Bronchial epithelial cell (primary cell): ENCODE measurements at places on chromosomes 7 and 10.

DNA sequence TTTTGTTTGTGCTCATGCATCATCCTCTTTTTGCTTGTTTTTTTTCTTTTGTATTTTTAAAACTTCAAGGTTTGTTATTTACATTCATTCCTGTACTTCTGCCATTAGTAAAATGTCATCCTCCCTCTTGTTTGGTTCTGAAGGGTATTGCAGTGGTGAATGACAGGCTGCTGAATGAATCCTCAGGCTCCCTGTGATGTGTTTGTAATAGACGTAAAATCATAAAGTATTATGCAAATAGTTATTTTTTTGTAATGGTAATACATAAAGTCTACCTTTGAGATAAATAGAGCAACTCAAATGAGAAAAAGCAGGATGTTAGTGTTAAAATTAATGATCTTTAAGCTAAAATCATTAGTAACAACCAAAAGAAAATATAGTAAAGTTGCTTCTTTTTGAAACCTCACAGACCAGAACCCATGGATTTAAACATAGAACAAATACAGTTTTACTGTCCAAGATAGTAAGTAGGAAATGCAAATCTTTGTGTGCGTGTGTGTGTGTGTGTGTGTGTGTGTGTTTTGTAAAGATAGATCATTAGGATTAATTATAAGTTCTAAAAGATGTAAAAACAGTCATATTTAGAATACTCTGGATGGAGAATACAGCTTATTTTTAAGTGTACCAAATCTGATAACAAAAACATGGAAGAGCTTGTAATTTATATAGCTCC is 4.5 kb downstream of the GLCCI1 start:
- DNase-seq, result no peak

DNA sequence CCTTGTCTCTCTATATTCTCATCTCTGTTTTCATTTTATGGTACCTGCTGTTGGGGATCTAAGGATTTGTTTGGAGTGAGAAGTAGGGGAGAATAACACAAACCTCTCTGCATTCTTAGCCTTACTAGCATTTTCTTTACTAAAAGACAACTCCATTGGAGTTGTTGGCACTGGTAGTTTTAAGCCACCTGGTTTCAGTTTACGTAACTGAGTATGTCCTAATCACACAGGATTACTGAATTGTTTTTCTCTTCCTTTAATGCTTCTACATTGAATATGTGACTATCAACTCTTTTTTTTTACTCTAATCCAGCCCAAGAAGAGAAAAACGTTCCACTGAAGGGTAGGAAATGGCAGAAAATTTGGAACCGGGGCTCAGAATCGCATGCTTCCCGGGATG is 30.0 kb upstream of the TRIL start:
- DNase-seq, result peak; percentile 22

GRCh38 chr10:51607463-51607835 is 91.9 kb downstream of the CSTF2T start:
- DNase-seq, result no peak

- DNase-seq, result no peak
Measured at GRCh38 chr7:78476851-78477405, 678.4 kb downstream of the PHTF2 start.

GRCh38 chr7:74187915-74188675 is 13.9 kb downstream of the EIF4H start:
- DNase-seq, result no peak

GRCh38 chr10:59323036-59323459 is 39.3 kb downstream of the FAM13C start:
- no peak for DNase-seq

GRCh38 chr7:5211730-5212482 is 21.9 kb downstream of the WIPI2 start:
- no peak for DNase-seq

GRCh38 chr10:100828738-100829096 is 83.3 kb downstream of the PAX2 start:
- no peak for DNase-seq

- peak; percentile 2 for DNase-seq
Measured at GRCh38 chr7:69630292-69630691, 32.0 kb downstream of the AUTS2 start.

DNA sequence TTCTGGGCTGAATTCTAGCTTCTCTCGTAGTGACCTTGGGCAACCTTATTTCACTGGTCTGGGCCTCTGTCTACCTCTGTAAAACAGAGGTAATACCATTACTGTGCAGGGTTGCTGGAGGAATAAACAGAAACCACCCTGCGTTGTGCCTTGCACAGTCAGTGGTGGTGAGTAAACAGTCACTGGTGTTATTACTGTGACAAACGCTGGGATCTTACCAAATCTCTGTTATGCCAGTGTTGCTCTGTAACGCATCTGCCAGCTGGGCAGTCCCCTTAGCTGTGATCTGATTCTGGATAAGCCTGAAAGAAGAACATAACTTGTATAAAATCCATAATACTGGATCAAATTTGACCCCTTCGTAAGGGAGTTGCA is 49.4 kb downstream of the NOD1 start:
- no peak for DNase-seq

- DNase-seq, result no peak
Measured at GRCh38 chr7:135162382-135163001, 8.0 kb downstream of the CYREN start.

GRCh38 chr7:27947586-27948278 is 207.8 kb downstream of the TAX1BP1 start:
- DNase-seq, result no peak

DNA sequence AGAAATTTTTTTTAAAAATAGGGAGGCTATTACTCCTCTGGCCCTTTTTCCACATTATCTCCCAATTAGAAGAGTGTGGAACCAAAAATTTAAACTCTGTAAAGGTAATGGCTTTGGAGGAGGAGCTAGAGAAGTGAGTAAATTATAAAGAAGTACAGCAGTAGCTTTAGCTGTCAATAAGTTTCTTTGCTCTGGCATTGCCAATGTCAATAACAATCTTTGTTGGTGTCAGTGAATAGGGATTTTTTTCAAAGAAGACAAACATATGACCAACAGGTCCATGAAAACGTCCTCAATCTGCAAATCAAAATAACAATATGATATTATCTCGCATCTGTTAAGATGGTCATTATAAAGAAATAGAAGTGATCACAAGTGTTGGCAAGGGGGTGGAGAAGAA is 227.1 kb upstream of the MBL2 start:
- no peak for DNase-seq

DNA sequence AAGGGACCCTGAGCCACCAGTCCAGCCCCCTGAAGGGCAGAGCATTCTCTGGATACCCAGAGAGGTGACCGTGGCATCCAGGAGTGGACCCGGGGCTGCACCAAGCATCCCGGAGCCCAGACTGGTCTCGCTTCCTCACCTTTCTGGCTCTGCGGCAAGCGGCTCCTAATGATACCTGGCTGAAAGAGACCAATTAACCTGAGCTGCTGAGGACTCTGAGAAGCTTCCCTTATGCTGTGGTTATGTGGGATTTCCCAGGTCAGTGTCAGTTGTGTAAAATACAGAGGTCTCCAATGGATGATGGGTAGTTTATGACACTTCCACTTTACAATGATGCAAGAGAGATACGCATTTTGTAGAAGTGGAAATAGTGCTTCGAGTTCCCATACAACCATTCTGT is 51.5 kb downstream of the PFKFB3 start:
- no peak for DNase-seq

DNA sequence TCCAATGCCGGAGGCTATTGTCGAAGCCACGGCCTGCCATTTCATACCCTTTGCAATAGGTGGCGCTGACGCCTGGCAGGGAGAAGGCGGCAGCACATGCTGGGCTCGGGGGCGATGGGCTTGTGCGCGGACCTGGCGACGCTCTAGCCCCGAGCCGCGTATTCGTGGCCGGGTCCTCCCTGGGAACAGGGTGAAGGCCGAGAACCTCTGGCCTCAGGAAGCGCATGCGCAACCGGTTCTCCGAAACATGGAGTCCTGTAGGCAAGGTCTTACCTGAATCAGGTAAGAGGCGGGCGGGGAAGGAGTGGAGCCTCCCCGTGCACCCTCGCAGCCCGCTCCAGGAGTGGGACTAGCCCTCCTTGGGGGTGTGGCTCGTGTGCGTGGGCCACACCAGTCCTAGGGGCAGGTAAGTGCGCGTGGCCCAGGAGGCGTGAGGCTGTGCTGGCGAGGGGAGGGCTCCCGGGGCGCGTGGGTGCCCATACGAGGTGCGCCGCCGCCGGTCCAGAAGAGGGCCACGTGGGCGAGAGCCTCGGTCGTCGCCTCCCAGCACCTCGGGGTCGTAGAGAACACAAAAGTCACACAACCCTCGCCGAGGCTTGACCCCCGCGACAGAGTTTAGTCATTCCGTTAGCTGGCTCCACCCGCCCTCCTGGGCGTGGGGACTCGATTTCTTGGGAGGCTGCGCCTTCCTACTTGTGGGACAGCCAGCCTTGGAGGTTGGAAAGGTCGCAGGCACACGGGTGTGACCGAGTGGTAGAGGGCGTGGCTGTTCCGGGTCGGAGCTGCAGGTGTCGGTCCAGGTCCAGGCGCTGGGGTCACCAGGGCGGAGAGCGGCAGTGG is 5.6 kb upstream of the MEST start:
- peak; percentile 52 for DNase-seq

DNA sequence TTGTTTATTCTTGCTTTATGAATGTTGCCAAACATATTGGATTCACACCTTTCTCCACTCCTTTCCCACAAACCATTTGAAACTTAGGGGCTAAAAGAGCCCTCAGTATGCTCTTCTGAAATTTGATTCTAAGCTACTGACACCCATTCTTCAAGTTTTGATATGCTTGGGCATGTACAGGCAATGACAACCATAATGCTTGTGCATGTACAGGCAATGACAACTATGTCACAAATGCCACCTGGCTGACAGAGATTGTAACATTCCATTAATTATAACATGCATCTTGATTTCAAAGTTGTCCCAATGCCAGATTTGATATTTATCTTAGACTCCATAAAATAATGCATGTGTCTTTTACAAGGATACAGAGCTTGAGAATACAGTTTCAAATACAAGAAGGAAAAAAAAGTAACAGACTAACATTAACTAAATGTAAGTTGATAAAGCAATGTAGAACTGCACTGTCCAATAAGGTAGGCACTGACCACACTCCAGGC is 17.5 kb upstream of the CDK1 start:
- peak; percentile 93 for DNase-seq

DNA sequence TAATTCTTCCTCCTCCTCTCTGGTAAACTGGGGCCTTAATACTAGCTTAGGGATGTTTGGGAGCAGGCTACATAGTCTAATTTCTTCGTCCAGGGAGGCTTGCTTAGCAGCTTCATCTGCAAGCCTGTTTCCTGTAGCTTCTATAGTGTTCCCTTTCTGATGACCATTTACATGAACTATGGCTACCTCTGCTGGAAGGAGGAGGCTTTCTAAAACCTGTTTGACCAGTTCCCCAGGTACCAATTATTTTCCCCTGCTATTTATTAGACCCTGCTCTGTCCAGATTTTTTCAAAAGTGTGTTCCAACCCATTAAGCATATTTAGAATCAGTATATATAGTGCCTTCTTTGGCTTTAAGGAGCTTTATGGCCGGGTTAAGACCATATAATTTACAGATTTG is 38.8 kb upstream of the DNAH11 start:
- peak; percentile 48 for DNase-seq

GRCh38 chr7:12646139-12646538 is 41.3 kb upstream of the ARL4A start:
- no peak for DNase-seq

DNA sequence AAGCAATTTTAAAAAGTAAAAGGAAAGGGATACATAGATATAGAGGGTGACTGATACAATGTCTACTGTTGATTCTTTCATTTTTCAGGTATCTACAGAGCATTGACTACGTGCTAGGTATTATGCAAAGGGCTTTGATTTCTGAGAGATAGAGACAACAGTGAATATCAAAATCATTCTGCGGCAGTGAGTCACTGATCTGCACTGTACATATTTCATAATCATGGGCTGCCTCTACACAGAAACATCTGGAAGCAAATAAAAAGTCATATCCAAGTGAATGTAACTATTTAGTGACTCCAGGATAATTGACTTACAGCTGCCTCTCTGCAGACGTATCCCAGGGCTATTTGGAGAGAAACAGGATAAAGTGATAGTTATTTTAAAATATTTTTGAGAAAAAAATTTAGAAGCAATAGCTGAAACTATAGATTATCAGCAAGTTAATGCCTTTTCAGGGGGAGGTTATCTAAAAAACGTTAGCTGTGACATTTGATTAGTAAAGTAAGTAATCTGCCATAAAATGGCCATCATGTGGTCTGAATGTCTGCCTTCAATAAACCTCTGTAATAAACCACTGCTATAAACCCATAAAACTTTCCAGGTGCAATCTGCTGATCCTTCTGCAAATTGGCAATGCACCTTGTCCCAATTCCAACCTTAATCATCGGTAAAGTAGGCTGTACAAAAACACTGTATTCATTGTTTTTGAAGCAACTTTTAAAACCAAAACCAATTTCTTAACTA is 43.7 kb downstream of the CPXM2 start:
- peak; percentile 79 for DNase-seq

GRCh38 chr7:28211006-28211405 is 30.4 kb upstream of the JAZF1 start:
- DNase-seq, result no peak

DNA sequence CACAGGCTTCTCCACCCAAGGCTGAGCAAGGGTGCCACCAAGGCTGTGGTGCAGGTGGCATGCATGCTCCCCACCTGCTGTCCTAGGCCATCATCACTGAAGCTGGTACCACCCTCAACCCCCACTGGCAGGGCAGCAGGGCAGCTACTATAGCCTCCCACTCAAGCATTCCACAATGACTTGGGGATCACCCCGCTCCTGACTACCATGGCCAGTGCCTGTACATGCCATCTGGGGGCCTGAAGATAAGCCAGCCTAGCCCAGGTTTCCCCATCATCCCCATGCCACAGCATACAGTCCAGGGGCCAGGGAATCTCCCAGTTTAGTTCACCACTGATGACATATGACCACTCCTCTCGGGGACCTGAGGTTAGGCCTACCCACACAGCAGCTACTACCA is 510.9 kb upstream of the LRRTM3 start:
- DNase-seq, result no peak

DNA sequence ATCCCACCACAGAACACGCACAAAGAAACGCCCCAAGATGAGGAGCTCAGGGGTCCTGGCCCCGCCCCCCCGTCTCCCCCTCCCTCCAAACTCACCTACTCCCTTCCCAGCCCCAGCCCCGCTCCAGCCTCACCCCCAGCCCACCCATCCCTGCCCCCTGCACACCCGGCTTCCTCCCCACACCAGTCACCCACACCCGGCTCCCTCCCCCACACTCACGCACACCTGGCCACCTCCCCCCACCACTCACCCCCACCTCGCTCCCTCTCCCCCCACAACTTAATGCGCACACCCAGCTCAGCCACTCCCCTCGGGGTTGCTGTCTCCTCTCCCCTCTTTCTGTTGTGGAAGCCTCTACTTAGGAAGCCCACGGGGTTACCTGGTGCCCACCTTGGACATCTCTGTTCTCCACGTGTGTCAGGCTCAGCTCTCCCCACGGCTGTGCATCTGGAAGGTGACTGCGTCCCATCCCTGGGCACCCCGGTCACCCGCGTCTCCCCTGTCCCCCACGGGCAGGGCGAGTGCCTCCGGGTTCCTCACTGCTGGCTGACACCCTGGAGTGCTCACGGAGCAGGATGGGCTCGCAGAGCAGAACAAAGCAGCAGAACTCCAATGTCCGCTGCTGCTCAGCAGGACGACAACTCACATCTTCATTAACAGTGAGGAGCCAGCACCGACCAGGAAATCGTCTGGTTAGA is 166.8 kb downstream of the USP6NL start:
- no peak for DNase-seq
